ENCODE measurements at places on chromosomes 4 and X. TPM values are rescaled to one million over a fixed set of nuclear protein-coding genes. Genes with fewer than 3 reads are reported as not detected.

The IBSP gene
- not detected for total RNA-seq

The TMPRSS11D gene
- total RNA-seq: not detected

The CLDN22 gene
- total RNA-seq: not detected

The TLR6 gene
- total RNA-seq: 3.2 TPM

The GPRIN3 gene
- 23.0 TPM for total RNA-seq

The SGMS2 gene
- 0.82 TPM for total RNA-seq

The FIP1L1 gene
- 69.7 TPM for total RNA-seq

The RPL9 gene
- 3,129 TPM for total RNA-seq

The CTAG1B gene
- total RNA-seq: not detected

The H2AZ1 gene
- total RNA-seq: 131 TPM

The LPAR4 gene
- not detected for total RNA-seq

All from T-cell (primary cell).